ENCODE measurements at places on chromosomes 4 and X.

DNA sequence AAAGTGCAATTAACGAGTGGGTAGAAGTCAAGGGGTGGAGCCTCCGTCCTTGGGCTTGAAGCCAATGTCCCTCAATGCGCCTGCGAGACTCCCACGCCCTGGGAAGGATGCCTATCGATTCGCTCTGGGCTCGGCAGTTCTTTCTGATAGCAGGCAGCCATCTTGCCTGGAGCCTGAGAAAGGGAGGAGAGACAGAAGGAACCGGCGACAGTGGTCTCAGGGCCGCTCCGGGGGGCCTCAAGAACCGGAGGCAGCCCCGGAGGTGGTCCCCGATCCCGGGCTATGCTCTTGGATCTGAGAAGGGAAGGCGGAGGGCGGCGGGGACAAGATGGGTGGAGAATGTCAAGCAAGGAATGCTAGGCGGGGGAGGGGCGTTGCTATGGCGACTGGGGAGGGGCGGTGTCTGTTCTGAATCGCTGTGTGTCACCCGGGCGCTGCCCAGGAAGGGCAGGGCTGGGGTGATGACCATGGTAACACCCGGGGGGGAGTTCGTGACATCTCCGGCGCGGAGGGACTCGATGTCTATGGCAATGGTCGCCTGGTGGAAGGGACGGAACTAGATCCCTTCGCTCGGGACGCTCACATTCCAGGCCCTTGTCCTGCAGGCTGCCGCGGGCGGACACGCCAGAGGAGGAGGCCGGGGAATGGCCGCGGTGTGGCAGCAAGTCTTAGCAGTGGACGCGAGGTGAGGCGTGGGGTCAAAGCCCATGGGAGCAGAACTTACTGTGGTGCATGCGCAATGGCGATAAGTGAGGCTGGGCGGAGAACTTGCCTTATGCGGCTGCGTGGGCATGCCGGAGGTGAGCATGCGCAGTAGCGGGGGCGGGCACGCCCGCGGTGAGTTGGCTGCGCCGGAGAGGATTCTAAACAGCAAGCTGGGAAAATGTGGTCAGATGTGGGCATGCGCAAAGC is at the start of gene WDR13:
Gene WDR13 (plus strand): TSS at position 140 of the 912 bp plus-strand sequence. CDS start 505 bp downstream, at position 645.
- peak; percentile 90 for DNase-seq

- no peak for DNase-seq
Measured at GRCh38 chrX:108123591-108124366, 32.2 kb downstream of the ATG4A start.

DNA sequence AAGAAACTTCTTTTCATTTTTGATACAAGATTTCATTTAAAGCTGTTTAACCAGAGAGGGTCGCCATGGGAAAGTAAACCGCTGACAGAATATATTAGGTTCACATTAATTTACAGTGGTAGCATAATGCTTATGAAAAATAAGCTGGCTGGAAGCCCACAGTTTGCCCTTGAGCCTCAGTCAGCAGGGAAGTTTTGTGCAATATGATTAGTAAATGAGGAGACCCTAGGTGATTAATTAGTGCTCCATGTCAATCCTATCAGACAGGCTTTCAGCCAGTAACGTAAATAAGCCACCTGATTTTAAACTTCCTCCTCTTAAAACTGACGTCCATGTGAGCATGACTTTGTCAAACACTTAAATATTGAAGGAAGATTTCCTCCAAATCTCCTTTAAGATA is 134.2 kb downstream of the TSPAN5 start:
- no peak for DNase-seq

DNA sequence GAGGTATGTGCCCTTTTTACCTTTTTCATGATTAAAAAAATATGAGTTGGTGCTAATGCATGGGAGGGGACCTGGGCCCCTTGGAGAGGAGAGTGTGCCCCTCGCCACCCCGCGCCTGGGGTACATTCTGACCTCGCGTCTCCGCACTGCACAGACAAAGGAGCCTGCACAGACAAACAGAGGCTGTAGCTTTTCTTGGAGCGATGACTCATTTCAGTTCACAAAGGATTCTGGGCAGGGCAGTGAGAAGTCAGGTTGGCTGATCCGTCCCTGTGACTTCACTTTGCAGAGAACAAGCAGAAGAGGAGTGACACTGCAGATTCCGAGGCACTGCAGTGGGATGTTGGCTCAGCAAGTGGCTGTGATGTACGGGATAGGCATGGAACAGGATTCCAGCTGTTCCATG is 82.9 kb downstream of the STOX2 start:
- DNase-seq = peak; percentile 77

DNA sequence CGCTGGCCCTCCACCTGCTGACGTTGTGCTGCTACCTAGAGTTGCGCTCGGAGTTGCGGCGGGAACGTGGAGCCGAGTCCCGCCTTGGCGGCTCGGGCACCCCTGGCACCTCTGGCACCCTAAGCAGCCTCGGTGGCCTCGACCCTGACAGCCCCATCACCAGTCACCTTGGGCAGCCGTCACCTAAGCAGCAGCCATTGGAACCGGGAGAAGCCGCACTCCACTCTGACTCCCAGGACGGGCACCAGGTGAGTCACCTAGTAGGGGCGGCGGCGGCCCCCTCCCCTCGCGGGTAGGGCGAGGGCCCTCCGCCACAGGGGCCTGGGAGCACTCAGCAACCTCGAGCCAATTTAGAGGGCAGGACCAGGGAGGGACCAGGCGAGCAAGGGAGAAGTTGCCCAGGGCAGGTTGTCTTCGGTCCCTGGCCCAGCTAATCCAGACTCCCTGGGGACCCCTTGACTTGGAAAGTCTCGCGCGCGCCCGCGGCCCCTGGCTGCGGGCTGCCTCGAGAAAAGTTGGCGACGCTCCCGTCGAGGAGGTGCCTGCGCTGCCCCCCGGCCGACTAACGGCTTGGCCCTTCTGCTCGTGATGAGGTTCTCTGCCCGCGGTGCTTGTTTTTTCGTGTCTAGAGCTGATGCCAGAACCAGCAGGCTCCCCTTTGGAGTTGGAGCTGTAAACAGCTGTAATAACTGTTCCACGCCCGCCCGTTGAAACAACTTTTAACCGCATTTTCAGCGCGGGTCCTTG is 717 bp downstream of the EDA start:
- DNase-seq = peak; percentile 44

GRCh38 chrX:53080628-53081580 is 1.3 kb upstream of the TSPYL2 start:
- DNase-seq = no peak

GRCh38 chr4:184427687-184428086 is 46.7 kb downstream of the IRF2 start:
- no peak for DNase-seq

GRCh38 chr4:89837385-89837992 is 528 bp upstream of the SNCA start:
- DNase-seq = peak; percentile 52

GRCh38 chrX:41589634-41590270 is 99.0 kb upstream of the GPR34 start:
- no peak for DNase-seq

DNA sequence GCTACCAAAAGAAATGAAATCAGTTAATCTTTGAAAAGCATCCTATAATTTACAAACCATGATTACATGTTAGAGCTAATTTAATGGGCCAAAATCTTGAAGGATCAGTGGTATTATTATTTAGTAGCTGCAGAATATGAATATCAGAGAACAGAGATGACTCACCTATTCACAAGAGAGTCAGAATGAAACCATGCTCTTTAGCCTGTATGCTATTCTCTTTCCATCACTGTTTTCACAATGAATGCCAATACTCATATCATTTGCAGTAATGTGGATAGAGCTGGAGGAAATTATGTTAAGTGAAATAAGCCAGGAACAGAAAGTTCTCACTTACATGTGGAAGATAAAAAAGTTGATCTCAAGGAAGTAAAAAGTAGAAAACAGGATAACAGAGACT is 414.1 kb downstream of the CENPC start:
- no peak for DNase-seq

DNA sequence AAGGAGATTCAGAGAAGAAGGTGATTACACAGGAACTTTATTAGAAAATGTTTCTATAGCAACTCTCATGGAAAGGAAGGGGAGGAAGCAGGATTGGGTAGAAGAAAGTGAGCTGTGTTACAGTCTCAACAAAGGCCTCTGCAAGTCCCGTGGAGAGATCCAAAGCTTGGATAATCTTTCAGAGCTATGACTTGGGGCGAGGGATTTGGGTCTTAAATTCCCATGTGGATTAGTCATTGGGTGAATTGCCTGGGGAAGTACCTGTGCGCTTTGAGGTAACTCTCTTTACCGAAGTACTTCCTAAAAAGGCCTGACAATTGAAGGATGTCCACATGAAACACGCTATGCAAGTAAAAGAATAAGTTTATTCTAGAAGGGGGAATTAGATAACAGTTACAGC is 133.8 kb upstream of the ANKRD50 start:
- DNase-seq = no peak

GRCh38 chrX:110086916-110087484 is 84.1 kb downstream of the TMEM164 start:
- no peak for DNase-seq

DNA sequence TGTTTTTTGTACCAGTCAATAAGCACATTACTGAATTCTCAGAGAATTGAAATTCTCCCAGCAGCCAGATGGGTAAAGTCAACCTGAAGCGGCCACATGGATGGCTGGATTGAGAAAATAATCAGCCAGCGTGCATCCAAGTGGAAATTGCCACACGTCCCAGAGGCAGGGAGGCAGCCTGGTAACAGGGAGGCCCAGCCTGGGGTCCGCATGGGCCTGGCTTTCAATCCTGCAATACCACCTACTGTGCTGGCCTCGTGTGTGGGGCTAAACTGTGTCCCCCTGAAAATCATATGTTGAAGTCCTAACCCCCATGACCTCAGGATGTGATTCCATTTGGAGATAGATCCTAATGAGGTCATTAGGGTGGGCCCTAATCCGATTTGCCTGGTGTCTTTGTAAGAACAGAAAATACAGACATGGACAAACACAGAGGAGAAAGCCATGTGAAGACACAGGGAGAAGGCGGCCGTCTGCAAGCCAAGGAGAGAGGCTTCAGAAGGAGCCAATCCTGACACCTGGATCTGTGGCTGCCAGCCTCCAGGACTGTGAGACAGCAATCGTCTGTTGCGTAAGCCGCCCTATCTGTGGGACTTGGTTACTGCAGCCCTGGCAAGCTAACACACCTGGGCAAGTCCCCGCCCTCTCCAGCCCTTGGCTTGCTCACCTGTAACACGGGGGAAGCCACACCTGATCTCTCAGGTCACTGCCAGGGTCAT is 90.3 kb downstream of the JAKMIP1 start:
- DNase-seq = peak; percentile 40

- DNase-seq = no peak
Measured at GRCh38 chr4:37066159-37066558, 178.4 kb upstream of the NWD2 start.

GRCh38 chrX:137926090-137926489 is 360.2 kb downstream of the ZIC3 start:
- peak; percentile 13 for DNase-seq

DNA sequence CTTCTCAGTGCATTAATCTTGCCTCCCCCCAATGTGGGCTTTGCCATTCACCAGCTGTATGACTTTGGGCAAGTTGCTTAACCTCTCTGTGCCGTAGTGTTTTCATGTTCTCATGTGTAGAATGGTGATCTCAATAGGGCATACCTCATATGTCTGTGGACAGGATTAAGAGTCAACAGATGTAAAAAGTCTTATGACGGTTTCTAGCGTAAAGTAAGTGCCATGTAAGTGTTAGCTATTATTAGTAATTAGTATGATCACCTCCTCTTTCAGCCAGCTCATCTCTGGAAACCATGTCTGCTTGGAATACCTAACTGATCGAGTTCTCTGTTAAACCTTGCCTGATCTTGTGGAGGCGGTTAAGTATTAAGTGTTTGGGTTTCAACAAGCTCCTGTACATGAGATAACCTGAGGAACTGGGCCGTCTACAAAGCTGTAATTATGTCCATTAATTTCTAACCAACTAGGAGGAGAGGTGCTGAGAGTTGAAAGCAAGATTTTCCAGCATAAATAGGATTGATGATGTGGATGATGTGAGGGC is 66.3 kb downstream of the TSC22D3 start:
- no peak for DNase-seq

DNA sequence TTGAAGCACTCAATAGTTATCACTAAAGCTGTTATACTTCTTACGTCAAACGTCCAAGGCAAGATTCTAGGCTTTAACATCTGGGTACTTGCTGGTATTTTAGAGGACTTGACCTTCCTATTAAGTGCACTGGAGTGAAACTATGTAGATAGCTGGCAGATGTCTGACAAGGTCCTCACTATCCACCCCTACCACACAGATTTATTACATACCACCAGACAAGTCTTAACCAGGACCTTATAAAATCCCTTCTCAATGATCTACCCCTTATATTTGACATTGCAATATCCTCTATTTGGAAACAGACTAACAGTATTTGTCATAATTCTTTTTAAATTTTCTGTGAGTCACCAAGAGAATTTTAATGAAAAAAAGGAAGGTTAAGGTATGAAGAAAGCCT is 78.8 kb downstream of the PDGFC start:
- no peak for DNase-seq

GRCh38 chr4:99710020-99710419 is 52.4 kb upstream of the C4orf54 start:
- no peak for DNase-seq

- DNase-seq = peak; percentile 53
Measured at GRCh38 chrX:21985332-21985777, 44.8 kb downstream of the SMS start.

DNA sequence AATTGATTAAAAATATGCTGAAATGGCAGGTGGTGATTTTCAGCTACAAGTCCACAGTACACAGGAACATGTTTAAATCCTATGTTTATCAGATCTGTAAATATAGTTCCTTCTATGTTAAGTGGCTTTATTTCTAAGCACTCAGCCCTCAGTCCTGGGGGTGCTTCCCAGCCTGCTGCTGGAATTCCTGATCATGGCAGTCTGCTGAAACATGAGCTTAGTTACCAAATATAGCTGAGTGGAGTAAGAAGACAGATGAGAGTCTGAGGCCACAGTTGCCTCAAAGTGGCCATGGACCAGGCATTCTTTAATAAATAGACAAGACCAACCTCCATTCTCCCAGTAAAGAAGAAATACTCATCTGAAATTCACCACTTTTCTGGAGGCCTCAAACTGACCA is 17.1 kb upstream of the DDX60 start:
- no peak for DNase-seq

GRCh38 chr4:12897954-12898353 is 586.2 kb downstream of the RAB28 start:
- DNase-seq = no peak
